ENCODE measurements at places on chromosomes 3 and 15.

- DNase-seq, result peak; percentile 60
Observed at GRCh38 chr15:44066211-44066827, 128.8 kb downstream of the FRMD5 start.

GRCh38 chr3:133938770-133939462 lies 43.2 kb upstream of the RAB6B start:
- DNase-seq, result no peak

DNA sequence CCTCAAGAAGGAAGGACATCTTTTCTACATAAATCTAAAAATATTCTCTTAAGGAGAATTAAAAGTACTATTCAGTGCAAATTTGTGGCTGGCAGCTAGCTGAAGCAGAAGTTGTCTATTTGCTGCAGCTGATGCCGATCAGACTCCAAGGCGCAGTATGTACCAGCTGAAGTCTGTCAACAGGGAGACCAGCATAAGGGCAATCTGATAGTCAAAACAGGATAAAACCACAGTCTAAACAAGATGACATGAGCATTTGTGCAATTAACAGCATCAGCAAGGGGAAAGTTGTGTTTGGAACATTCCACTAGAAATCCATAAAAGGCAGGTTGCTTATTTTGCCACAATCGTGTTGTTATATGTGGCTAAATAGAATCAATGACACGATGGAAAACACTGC lies 198.2 kb upstream of the ROBO2 start:
- DNase-seq, result no peak

GRCh38 chr15:40372981-40373380 lies 9.5 kb upstream of the KNSTRN start:
- no peak for DNase-seq

DNA sequence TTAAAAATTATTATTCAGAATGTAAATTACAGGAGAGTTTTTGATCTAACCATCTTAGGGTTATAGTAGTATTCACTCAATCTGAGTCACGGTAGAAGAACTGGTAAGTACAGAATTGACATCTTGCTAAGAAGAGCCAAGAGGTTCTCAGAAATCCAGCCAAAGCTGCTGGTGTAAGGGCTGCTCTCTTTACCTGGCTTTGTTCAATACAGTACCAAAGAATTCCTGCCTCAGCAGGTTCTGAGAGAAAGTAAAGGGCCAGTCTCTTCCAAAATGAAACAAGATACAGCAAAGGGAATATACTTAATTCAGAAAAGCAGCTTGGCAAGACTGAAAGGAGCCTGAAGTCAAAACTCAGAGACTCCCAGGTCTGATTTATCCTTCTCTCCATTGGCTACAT lies 193.1 kb downstream of the TNIK start:
- no peak for DNase-seq

DNA sequence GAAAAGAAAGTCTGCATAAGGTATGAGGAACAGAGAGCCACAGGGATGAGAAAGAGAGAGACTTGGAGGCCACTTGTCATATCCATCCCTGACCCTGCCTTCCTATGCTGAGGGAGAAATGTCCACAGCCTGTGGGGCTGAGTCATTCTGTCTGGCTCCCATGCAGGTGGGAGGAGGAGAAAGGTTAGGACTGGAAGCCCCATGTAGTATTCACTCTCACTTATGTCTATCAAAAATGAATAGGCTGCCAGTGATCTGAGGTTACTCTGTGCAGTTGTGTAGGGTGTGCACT lies 71.3 kb downstream of the RAB11A start:
- DNase-seq, result no peak

DNA sequence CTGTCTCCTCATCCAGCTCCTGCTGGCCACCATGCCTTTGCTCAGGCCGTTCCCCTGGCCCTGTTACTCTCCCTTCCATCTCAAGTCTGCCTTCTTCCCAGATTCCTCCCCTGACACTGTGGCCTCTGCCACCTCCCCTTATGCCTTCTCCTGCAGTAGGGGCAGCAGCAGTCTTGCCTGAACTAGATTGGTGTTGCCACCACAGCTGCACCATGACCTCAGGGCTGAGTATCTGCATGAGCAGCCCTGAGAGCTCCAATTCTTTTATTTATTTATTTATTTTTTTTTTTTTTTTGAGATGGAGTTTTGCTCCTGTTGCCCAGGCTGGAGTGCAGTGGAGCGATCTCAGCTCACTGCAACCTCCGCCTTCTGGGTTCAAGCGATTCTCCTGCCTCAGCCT lies 13.8 kb upstream of the CAMP start:
- no peak for DNase-seq

GRCh38 chr3:107461721-107462120 lies 61.0 kb upstream of the BBX start:
- no peak for DNase-seq

DNA sequence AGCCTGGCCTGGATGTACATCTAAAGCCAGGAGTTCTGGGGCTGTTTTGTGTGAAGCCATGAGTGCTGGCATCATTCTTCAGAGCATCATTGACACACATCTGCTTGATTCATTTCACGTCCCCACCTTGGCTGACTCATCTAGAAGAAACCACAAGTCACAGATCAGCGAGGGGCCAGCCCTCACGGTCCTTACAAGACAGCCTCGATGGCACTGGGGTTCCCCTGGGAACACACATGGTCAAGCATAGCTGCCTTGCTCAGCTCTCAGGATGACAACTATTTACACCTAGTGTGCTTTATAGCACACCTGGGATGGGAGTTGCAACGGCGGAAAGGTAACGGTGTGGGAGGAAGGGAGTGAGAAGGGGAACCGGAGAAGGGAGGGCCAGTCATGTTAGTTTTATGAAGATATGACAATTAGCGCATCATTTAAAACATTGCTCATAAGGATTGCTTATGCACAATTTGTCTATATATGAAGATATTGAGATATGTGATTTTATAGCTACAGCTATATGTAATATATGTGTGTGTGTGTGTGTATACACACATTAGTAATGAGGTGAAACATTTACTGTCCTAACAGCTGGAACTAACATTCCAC lies 227.1 kb downstream of the RPLP1 start:
- DNase-seq, result peak; percentile 53

- no peak for DNase-seq
Observed at GRCh38 chr3:149368674-149369497, 8.6 kb downstream of the TM4SF1 start.

DNA sequence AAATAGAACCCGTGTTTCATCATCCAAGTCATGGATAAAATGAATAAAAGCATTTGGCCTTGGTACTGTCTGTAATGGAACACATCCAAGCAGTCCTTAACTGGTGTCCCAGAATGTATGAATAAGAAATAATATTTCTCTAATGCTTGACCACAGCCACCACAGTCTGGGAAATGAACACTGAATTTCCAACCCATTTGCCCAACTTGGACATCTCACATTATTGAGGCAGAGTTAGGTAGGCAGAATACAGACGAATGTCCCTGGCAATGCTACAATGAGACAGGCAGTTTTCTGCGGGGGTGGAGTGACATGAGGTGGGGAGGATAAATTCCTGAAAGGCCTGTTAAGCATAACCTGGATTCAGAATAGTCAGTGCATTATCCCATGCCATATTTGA lies 245.7 kb downstream of the ZIC1 start:
- no peak for DNase-seq

DNA sequence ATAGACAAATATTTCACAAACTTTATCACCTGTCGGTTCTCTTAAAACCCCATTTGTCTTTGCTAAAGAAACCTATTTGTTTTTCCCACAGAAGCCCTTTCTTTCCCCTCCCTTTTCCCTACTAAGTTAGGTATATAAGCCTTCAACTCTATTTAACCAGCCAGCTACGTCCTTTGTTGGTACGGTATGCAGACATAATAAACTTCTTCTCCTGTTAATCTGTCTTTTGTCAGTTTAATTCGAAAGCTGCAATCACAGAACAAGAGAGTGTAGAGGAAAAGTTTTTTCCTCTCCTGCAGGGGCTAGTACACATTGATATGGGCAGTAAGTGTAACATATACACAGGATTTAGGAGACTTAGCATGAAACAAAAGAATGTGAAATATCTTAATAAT lies 21.9 kb upstream of the C15orf39 start:
- DNase-seq, result no peak

DNA sequence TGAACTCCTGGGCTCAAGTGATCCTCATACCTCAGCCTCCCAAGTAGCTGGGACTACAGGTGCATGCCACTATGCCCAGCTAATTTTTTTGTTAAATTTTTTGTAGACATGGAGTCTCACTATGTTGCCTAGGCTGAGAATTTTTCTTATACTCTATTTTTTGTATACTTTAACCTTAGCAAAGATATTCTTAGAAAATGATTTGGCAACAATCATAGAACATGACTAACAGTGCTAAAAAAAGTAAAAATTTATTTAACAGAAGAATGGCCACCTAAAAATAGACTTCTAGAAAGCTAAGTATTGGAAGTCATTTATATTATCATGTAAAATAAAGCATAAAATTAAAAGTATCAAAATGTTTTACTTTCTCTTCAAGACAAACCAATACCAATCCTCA lies 322.3 kb downstream of the PLCL2 start:
- no peak for DNase-seq

DNA sequence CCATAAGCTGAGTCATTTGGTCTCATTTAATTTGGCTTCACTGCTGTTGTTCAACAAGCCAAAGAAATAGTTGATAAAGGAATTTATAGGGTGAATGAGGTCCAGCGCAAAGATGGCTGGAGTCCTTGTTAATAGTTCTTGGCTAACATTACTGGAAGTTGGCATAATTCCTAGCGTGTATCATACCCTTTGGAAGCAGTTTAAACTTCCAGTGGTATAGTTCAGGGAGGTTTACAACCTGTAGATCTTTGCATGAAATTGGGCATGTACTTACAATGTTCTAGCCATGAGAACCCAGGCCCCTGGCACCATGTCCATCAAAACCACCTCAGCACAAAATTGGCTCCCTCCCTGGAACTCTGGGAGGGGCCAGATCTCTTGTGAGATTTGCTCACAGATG lies 380.8 kb downstream of the LRTM1 start:
- no peak for DNase-seq

- no peak for DNase-seq
Observed at GRCh38 chr3:151327571-151328198, 1.7 kb downstream of the P2RY13 start.

DNA sequence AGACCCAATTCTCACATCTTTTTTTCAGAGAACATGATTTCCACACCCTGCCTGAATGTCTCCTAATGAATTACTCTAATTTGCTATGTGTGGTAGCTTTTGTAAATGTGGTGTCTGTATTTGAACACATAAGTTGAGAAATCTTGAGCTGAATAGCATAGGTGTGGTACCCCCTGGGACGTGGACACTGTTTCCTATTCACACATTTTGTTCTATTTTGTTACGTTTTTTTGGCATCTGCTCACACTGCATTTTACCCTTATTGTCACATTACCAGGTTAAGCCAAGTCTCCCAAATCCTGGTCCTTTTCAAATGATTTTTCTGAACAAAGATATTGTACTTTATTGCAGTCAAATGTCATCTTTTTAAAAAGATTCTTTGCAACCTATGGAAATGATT lies 6.8 kb upstream of the MAPK6 start:
- no peak for DNase-seq

DNA sequence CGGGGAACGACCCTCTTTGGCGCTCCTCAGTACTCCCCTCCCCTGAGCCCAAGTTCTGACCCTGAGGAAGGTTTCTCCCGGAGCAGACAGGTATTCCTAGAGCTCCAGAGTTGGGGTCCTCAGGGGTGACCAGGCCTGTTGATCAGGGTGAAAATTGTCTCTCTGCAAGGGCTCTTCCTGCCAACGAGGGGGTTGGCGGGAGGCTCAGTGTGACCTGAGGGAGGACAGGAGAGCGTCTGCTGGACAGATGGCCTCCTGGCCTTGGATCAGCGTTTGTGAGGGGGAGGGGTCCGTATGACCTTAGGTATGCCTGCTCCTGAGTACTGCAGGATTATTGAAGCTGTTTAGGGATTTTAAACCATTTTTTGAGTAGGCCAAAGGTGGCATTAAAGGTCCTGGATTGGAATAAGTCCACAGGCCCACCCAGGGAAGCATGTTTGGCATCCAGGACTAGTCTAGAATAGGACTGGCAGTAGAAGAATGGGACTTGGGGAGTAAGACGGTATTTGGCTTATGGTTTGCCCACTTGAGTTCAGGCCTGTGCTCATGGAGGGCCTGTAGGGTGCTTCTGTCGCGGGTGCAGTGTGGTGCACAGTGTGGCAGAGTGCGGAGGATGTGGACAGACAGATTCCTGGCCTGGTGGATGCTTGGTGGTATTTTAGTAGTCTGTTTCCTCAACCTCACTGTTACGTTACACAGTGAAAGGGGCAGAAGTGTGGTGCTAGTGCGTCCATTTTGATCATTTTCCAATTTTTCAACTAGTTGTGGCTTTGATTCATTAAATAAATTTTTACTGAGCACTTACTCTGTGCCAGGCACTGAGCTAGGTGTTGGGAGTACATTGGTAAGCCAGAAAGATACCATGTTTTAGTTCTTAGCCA lies 959 bp downstream of the ZNF592 start:
- DNase-seq, result no peak

GRCh38 chr3:196662033-196662432 lies 22.5 kb downstream of the NRROS start:
- no peak for DNase-seq

GRCh38 chr3:56796202-56796601 lies 5.5 kb downstream of the ARHGEF3 start:
- no peak for DNase-seq

Data from stimulated activated CD4-positive, alpha-beta T cell treated with anti-CD3 and anti-CD28 coated beads, Interleukin-1b, Interleukin-23, amount 100 ng/mL, for 24 hours (primary cell).